ENCODE measurements at places on chromosomes 1 and 21.

- no peak for DNase-seq
Observed at GRCh38 chr1:224387302-224387912, 30.7 kb downstream of the CNIH4 start.

- no peak for DNase-seq
Observed at GRCh38 chr1:195618287-195618686, 990.0 kb downstream of the KCNT2 start.

DNA sequence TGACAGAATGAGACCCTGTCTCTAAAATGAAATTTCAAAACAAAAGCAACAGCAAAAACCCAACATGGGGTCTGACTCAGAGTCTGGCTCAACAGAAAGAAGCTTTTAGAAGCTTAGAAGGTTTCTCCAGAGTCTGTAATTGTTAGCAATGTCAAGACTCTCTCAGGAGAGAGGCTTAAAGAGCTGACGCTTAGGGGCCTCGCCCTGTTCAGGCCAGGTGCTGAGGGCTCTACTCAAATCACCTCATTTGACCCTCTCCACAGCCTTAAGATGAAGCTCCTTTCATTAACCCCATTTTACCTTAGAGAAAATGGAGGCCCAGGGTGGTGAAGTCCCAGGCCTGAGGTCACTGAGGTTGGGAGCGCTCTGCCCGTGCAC lies 5.3 kb upstream of the KIF17 start:
- no peak for DNase-seq

DNA sequence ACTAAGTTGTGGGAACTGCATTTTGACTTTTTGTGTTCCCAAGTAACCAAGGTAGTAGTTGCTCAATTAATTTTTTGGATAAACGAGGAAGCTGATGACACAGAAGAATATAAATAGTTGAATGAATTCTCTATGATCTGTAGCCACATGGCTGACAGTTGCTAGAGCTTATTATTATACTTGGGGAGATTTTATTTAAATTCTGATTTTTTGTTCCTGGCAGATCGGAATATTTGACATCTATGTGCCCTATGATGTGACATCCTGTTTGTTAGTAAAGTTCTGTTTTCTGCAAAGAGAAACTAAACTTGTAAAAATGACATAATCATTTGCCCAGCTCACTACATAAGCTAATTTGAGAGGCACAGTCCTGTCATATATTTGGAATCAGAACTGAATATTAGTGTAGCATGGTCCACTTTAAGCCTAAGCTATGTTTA lies 9.7 kb upstream of the LYST start:
- DNase-seq: no peak

DNA sequence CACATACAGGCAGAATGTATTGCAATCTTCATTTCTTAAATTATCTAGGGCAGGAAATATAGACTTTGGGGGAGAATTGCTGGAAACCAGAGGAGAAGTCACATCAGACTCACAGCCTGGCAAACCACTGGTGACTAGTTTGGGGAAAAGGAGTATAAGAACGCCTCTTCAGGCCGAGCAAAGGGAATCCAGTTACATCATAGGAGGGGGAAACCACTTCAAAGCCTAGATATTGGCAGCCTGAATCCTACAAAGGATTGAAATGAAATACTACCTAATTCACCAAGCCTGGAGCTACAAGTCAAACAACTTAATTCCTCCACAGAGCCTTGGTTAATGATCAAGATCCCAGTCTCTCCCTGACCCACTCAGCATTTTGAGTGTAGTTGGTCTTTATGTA lies 121.7 kb downstream of the SLC30A10 start:
- DNase-seq: no peak

GRCh38 chr1:174894117-174894762 lies 105.5 kb upstream of the CACYBP start:
- no peak for DNase-seq

DNA sequence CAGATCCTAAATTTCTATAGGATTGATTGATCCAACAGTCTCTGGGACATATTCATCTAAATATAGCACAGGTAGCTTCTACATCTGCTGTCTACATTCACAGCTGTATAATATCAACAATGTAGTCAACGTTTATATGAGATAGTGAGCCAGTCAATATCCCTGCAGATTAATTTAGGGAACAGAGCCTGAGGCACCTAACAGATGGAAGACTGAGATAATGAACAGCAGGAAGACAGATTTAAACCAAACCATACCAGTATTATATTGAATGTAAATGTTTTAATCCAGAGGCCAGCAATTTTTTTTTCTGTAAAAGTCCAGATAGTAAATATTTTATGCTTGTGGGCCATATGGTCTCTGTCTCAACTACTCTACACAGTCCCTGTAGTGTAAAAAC lies 2072.4 kb downstream of the MRPL39 start:
- DNase-seq: no peak

DNA sequence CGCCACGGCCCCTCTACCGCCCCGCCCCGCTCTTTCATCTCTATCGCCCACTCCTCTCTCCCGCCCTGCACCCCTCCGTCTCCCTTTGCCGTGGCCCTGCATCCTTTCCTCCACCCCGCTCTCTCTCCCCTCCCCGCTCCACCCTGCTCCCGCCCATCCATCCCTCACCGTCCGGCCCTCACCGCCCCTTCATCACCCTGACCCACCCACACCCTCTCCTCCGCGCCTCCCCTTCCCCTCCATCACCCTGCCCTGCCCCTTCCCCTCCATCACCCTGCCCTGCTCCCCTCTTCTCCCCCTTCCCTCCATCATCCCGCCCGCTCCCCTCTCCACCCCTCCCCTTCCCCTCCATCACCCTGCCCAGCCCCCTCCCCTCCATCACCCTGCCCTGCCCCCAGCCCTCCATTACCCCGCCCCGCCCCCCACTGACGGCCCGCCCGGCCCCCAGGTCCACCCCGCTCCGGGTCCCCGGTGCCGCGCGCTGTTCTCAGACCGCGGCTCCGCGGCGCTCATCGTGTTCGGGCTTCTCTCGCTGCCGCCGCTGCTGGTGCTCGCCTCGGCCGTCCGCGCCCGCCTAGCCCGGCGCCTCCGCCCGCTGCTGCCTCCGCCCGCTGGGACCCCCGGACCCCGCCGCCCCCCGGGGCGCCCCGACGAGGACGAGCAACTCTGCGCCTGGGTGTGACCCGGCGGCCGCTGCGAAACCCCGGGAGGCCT lies 6.2 kb upstream of the ANKRD65 start:
- no peak for DNase-seq

GRCh38 chr1:234917495-234918180 lies 211.0 kb downstream of the TOMM20 start:
- DNase-seq: no peak

GRCh38 chr1:212457740-212458338 lies 25.1 kb downstream of the NENF start:
- no peak for DNase-seq

DNA sequence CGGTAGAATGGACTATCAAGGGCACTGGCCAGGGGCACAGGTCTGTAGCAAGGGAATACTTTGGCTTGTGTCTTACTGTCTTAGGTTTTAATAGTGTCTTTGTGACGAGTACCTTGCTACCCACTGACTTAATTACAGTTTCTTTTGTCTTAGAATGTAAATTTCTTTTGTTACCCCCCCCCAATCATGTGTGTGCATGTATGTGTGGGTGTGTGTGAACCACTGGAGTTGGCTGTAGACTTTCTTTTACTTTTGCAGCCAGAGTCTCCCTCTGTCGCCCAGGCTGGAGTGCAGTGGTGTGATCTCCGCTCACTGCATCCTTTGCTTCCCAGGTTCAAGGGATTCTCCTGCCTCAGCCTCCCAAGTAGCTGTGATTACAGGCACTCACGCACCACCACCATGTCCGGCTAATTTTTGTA lies 61.8 kb upstream of the CLDN14 start:
- no peak for DNase-seq

DNA sequence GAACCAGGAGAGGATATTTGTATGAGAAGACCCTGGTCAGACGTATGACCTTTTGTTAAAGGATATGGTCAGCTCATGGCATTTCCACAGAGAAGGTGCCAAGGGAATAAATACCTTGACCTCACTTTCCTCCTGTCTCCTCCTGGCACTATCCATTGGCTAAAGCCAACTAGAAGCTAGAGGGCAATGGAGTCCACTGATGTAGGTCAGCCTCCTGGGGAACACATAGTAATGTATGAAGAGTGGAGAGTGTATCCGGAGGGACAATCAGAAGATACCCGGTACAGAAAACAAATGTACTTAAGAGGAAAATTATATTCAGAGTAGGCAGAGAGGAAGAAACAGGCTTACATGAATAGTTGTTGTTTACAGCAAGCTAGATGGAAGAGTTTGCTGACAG lies 698 bp upstream of the NTMT2 start:
- DNase-seq: no peak

DNA sequence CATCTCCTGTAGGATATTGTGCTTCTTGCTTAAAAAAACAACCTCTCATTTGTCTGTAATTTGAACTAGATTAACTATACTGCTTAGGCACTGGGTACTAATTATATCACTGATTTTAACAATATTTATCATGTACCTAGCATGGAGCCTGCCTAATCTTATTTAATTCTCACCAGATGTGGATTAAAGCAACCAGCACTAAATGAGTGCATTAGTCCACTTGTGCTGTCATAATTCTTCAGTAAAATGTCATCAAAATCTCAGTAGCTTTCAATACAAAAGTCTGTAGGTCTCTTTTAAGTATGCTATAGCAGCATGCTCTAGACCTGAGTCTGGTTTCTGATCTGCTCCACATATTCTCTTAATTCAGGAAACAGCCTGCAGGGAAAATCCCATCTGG lies 368.1 kb downstream of the NCAM2 start:
- no peak for DNase-seq

DNA sequence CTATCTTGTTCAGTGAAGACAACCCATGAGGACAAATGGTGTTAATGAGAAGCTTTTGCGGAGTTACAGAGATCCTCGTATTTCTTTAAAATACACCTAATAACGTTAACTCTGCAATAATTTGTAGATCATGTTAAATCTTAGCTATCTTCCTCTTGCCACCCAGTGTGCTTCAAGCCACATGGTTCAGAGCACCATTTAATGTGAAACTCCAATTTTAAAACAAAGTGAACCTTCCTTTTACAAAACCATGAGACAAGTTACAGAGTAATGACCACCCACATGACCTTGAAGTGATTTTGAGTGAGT lies 1.7 kb upstream of the KCNE2 start:
- no peak for DNase-seq

DNA sequence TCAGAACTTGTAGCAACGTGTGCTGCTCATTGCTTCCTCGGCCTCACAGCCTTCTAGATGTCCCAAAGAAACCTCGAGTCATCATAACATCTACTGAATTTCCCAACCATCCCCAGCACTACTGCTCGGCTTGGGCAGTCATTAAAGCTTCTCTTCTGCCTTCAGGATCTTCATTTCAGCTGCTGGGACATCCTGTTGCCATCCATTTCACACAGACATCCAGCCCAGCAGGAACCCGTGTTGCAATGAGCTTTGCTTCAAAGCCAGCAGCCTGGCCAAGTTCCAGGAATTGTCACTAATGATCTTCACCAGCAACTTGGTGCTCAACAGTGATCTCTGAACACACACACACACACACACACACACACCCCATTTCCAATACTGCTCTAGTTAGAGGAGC lies 18.5 kb downstream of the WLS start:
- DNase-seq: peak; percentile 27

DNA sequence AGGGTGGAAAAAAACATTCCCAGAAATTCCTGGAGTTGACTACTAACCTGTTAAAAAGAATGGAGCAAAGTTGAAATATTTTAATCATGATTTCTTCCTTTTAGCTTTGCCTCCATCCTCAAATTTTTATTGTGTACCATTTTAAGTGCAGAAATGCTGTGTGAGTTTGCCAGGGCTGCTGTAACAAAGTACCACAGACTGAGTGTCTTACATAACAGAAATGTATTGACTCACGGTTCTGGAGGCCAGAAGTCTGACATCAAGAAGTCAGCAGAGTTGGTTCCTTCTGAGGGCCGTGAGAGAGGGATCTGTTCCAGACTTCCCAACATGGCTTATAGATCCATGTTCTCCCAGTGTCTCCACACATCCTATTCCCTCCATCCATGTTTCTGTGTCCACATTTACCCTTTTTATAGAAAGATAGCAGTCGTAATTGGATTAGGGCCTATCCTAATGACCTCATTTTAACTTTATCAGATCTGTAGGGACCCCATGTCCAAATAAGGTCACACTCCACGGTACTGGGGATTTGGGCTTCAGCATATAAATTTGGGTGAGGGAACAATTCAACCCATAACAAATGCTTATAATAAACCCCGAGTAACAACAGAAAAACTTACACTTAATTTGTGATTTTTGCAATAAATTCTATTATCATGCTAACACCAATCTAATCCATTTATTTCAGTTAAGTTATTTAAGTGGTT lies 12.7 kb downstream of the SNX7 start:
- no peak for DNase-seq

DNA sequence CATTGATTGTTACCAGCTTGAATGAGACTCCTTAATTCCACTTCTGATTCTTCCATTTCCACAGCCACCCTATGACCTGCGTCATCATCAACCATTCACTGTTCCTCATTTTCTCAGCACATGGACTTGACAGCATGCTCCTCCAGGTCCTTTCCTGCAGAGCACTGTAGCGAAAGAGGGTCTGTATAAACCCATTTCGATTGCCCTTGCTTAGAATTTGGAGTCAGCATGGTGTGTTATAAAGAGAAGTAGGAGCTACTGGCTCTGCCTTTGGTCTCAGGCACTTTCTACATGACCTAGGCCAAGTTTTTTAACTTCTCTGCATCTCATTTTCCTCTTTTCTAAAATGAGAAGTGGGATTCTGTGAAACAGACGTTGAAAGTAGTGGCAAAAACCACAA lies 133.8 kb downstream of the AK5 start:
- no peak for DNase-seq

DNA sequence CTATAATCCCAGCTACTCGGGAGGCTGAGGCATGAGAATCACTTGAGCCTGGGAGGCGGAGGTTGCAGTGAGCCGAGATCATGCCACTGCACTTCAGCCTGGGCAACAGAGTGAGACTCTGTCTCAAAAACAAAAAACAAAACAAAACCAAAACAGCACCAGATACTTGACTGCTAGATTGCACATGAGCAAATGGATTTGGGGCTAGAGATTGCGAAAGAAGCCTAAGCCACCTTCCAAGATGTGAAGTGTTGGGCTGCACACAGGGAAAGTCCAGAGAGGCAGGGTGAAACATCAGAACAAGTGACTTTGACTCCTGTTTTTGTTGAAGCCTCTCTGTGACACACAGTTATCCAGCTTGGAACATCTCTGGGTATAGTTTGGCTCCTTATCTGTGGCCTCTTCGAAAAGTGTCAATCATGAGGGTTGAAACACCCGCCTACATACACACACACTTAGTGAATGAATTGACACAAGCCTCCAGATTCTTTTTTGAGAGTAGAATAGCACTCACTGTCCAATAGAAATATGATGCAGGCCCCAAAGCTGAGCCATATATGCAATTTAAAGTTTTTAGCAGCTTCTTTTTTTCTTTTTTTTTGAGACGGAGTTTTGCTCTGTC lies 34.2 kb upstream of the GPR137B start:
- no peak for DNase-seq

- DNase-seq: no peak
Observed at GRCh38 chr1:112581586-112582192, 37.3 kb downstream of the ST7L start.

All from omental fat pad (tissue), 4 donors.